Activated effector memory CD4-positive, alpha-beta T cell treated with anti-CD3 and anti-CD28 coated beads, Interleukin-2, amount 50 U/mL, for 16 hours (primary cell): ENCODE measurements at places on chromosomes 4 and X.
A peak's percentile ranks its signal among the peaks of the same experiment; 100 is the strongest.

DNA sequence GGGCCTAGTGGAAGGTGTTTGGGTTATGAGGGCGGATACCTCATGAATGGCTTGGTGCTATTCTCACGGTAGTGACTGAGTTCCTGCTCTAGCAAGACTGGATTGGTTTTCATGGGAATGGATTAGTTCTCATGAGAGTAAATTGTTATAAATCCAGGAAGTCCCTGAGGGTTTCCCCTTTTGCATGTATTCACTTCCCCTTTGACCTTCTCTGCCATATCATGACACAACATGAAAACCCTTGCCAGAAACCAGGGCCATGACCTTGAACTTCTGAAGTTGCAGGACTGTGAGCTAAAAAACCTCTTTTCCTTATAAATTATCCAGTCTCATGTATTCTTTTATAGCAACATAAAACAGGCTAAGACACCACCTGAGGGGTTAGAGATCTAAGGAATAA is 529.7 kb upstream of the RPS6KA3 start:
- no peak for DNase-seq

DNA sequence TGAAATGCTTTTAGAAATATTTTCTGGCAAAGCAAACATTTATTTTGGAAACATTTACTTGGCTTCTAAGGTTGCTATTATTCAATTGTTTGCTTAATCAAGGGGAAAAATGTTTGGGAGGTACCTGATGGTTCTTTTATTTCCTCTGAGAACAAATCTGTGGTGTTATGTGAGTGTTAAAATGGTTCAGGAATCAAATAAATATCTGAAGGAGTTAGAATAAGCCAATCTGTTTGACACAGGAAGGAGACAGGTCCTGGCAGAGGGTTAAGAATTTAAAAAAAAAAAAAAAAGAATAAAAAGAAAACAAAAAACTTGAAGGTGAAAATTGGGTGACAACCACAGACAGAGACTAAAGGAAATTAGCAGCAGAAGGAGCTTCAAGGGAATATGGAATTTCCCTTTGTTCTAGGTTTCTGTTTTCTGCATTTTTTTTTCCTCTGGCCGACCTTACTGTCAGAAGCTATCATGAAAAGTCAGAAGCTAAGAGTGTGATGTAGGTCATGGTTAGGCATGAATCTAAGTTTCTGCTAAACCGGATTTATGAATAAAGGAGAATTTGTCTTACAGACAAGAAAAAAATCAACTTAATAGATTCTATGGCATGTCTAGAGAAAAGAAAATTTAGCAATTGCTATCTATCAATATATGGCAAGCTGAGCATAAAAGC is 78.6 kb upstream of the PNPLA4 start:
- no peak for DNase-seq

DNA sequence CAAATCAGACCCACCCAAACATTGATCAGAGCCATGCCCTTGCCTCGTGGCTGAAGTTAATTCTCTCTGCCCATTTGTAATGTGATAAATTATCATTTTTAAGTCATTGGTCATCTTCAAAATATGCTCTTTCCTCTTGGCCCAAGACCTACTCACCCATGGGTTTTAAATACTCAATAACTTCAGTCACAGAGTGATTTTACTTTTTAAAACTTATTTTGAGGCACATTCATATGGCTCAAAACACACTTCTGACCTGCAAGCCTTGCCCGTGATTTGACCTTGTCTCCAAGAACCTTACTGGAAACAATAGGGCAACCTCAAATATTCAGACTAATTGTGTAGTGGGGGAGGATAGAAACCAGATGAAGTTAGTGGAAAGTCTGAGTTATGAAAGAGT is 176.2 kb upstream of the LNX1 start:
- no peak for DNase-seq

DNA sequence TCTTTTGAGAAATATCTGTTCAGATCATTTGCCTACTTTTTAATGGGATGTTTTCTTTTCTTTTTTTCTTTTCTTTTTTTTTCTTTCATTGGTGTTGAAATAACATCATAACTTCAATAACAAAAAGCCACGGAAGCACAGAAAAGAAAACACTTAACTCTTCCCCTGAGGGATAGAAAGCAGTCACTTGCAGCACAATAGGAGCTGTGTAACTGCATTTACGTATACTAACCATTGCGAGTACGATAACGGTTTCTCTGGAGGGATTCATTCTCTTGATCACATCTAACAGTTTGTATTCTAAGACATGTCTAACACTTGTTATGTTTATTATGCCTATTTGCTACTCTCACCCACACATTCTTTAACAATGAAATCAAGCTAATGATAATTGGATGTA is 27.3 kb downstream of the C4orf46 start:
- DNase-seq: no peak

GRCh38 chr4:149638073-149638472 is 177.6 kb downstream of the IQCM start:
- DNase-seq: no peak

DNA sequence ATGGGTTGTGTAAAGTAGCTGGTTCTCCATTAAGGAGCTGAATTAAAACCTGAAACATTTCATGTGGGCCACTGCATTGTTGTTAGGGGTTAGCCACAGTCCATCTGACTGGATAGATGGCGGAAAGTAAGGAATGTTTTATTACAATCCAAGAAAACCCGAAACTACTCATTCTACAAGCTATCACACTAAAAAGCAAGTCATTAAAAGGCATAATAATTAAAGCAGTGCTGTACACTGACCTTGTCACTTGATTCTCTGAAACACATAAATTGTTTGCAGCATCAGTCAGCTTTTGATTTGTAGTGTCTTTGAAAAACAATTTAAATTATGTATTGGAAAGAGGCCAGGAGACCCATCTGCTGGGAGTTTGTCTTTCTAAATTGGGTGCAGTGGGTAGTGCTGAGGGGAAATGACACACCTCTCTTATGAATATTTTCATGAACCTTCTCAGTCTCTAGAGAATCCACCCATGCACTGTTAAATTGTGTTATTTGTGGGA is 75.7 kb upstream of the ANK2 start:
- DNase-seq: no peak

GRCh38 chr4:150098214-150098613 is 20.0 kb downstream of the DCLK2 start:
- no peak for DNase-seq

- no peak for DNase-seq
Observed at GRCh38 chr4:63036159-63036866, 1372.9 kb downstream of the TECRL start.

- no peak for DNase-seq
Observed at GRCh38 chrX:72393836-72394517, 88.3 kb upstream of the CITED1 start.

DNA sequence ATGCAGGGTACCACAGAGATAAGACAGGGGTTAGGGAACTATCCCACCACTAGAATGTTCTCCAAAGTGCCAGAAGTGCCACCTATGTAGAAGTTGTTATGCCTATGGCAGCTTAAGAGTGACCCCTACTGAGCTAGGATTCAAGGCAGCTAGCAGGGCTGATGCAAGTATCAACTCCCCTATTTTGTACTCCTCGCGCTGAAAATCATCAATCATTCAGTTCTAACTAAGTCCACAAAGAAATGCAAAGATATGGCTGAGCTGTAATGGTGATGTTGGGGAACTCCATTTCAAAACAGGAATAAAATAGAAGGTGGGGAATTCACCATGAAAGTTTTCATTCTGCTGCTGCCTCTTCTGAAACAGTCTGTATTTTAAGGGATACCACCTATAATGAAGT is 13.8 kb downstream of the ACSL4 start:
- no peak for DNase-seq

DNA sequence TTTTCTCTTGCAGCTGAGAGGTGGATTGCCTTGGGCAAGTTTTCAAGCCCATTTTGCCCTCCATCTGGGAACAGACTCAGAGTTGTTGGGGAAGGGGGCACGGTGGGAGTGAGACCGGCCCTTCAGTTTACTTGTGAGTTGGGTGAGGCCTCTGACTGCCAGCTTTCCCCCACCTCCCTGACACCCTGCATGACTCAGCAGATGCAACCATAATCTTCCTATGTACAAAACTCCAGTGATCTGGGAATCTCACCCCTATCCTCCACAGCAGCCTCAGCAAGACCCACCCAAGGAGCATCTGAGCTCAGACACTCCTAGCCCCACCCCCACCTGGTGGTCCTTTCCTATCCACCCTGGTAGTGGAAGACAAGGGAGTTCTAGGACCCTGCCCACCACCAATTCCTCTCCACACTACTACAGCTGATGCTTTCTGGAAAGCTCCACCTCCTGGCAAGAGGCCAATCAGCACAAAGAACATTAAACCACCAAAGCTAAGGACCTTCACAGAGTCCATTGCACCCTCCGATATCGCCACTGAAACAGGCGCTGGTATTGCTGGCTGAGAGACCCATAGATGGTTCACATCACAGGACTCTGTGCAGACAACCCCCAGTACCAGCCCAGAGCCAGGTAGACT is 99.4 kb upstream of the STK26 start:
- DNase-seq: no peak

DNA sequence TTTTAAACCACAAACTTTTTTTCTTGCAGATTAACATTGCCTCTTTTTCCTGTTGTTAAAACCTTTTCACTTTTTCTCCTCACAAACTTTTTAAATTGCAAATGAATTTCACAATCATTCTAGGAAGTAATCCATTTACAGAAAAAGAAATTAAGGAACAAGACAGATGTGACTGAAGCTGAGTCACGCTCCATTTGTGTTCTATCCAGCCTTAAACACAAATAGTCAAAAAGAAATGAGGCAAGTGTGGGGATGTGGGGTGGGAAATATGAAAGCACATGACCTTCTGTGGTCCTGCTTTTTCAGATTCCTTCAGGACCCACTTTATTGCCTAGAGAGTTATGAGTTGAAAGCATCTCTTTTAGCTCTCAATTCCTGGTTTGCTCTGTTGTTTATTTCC is 197.0 kb downstream of the ADGRL3 start:
- DNase-seq: no peak

GRCh38 chr4:125243789-125244397 is 70.9 kb upstream of the FAT4 start:
- no peak for DNase-seq

DNA sequence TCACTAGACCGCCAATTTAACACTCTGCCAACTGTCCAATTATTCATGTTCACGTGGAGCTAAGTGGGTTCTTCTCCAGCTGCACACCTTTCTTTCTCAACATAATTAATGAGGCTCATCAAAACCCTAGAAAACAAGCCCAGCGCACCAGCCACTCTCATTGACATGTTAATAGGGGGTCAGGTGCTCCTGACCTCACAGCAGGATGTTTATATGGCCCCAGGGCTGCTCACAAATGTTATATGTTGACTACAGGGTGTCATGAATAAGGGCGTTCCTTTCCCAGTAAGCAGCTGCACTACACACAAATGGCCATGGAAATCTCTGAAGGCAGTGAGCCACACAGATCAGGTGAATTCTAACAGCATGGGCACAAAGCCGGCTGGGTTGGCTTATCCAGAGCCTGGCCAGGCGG is 209.8 kb downstream of the MGST2 start:
- no peak for DNase-seq

DNA sequence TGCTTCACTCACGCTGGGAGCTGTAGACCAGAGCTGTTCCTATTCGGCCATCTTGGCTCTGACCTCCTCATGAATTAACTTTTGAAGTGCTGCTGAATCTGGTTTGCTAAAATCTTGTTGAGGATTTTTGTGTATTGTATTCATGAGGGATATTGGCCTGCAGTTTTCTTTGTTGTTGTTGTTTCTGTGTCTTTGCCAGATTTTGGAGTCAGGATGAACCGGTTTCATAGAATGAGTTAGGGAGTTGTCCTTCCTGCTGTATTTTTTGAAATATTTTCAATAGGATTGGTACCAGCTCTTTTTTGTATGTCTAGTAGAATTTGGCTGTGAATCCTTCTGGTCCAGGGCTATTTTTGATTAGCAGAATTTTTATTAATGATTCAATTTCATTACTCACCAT is 138.1 kb downstream of the NPFFR2 start:
- no peak for DNase-seq

- DNase-seq: no peak
Observed at GRCh38 chr4:11418610-11419009, 10.1 kb downstream of the HS3ST1 start.

GRCh38 chr4:88962396-88962795 is 94.6 kb downstream of the FAM13A start:
- DNase-seq: no peak

GRCh38 chr4:100823066-100823992 is 305.5 kb upstream of the EMCN start:
- no peak for DNase-seq

DNA sequence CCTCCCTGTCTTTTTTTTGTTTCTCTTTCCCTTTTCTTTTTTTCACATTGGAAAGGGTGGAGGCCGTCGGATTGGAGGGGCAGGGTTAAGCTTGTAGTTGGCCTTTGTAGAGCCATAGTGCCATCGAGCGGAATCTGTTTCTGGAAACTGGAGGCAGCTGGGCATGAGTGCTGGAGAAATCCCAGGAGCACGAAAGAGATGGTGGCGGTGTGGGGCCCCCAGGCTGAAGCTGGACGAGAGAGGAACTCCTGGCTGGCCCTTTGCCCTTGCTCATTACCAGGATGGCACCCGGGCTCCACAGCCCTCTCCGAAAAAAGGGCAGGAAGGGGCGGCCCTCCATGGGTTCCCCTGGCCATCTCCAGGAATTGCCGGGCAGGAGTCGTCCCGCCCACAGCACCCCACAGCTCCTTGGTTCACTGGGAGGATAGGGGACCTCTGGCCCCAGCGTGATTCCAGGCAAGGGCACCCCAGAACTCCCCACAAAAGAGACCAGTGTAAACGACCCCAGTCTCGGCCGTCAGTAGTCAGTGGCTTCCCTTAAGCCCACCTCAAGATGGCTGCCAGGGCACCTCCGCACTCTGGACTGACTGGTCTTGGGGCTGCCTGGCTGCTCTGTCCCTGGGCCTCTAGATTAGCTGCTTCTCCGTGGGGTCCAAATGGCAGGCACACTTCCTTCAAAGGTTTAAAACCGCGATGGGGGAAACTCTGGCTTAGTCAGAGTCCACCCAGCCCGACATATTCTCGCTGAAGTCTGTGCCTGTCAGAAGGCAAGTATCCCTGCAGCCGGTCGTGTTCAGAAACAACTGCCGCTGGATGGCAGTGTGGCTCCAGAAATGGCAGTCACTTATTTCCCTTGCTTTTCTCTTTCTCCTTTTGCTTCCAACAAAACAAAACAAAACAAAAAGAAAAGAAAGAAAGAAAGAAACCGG is 74.1 kb downstream of the NBDY start:
- DNase-seq: peak; percentile 83

- DNase-seq: no peak
Observed at GRCh38 chr4:55359397-55359916, 13.4 kb downstream of the SRD5A3 start.

- no peak for DNase-seq
Observed at GRCh38 chr4:75821966-75822365, 80.3 kb downstream of the PPEF2 start.

DNA sequence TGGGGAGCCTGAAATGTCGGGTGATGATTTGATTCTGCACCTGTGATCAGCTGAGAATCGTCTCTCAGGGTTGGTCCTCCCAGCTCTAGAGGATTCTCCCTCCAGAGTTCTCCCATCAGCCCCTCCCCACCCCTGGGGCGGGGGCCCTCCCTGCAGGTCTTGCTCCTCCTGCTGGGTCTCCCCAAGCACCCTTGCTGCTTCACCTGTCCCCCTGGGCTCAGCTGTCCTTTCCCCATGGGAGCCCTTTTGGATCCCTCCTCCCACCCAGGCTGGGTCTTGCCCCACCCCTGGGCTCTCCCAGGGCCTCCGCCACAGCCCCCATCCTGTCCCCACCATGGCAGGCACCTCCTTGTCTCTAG is 22.2 kb downstream of the PSAPL1 start:
- peak; percentile 59 for DNase-seq
